Activated T-cell treated with anti-CD3 and anti-CD28 coated beads, Interleukin-2, amount 50 U/mL, for 1 hour (primary cell): ENCODE measurements at places on chromosomes 2 and 18.

GRCh38 chr2:192559587-192559986 is 364.9 kb upstream of the TMEFF2 start:
- no peak for DNase-seq

- no peak for DNase-seq
Measured at GRCh38 chr2:6025391-6025790, 333.2 kb downstream of the SOX11 start.

GRCh38 chr18:36327352-36328316 is 30.1 kb downstream of the FHOD3 start:
- DNase-seq = no peak

DNA sequence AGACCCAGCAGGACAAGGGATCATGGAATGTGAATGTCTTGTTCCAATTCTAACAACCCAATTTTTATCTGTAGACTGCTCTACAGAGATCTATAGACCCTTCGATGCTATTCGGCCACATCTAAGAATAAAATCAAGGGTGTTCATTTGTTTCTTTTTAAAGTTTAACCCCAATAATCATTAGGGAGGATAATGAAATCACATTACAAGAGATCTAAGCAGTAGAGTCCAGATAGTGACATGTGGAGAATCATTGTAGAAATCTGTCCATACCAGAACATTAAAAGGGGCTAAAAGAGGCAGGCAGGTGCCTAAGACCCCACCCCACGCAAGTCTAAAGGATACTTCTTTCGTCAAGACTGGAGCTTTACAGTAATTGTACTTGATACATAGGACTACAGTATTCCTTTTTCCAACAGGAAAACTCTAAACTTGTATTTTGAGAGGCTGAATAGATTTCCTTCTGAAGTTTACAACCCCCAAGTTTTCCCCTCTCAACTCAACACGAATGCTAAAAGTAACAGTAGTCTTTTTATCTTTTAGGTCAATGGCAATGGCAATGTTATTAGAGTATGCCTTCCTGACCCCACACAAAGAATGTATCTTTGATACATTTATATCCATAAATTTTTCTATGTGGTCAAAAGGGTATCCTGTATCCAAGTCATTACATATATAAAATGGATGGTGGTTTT is 183.7 kb downstream of the TCF4 start:
- no peak for DNase-seq

- DNase-seq = no peak
Measured at GRCh38 chr2:199307461-199307860, 150.3 kb downstream of the SATB2 start.

DNA sequence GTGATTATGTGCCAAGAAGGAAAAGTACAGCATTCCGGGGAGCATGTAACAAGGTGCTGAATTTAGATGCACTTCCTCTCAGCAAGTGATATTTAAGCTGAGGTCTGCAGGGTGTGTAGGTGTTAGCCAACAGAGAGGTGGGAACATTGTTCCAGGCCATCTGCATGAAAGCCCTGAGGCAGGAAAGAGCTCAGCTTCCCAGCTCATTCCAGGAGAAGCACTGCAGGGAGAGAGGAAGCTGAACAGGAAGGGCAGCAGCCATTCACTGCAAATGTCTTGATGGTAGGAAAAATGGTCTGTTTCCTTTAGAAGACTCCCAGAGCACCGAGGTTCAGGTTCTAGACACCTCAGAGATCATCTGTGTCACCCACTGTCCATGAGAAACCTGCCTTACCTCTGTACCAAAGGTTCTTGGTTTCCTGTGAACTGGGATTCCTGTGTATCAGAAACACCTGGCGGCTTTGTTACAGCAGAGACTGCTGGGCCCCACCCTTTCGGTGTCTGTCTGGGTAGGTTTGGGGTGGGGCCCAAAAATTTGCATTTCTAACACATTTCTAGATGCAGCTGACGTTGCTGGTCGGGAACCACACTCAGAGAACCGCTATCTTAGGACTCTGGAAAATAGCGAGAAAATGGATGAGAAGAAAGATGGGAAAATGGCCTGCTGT is 84.0 kb downstream of the RTN4 start:
- DNase-seq = no peak

DNA sequence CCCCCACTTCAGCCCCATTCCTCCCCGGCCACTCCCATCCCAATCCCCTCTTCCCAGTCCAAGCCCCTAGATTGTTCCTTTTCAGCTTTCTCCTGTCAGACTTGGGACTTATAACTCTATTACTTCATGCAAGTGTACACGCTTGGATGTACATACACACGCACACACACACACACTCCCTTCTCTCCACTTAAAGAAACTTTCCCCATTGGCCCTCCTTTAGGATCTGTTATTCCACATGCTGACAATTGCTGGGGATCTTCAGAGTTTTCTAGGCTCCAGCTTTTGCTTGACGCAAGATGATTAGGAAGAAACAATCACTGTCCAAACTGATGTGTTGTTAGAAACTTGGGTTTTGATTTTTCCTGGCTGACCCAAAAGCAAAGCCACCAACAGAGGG is 75.4 kb downstream of the CDK15 start:
- DNase-seq = no peak

- no peak for DNase-seq
Measured at GRCh38 chr2:13583609-13584008, 866.9 kb downstream of the TRIB2 start.

- DNase-seq = no peak
Measured at GRCh38 chr2:130288467-130289403, 54.0 kb upstream of the IMP4 start.

DNA sequence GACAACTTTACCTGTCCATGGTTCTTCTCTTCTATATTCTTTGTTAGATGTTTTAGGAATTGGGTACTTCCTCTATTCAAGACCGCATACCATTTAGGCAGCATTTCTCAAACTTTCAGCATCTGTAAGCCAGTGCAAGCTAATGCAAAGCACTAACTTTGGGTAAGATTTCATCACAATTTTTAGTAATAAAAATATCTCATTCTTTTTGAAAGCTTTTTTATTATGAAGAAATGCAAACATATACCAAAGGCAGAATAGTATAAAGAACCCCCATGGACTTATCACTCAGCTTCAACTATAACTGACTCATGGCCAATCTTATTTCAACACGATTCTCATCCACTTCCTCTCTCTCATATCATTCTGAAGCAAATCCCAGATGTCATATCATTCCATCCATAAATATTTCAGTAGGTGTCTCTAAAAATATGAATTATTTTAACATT is 32.9 kb downstream of the INO80C start:
- no peak for DNase-seq

GRCh38 chr2:152067823-152068222 is 31.0 kb downstream of the CACNB4 start:
- no peak for DNase-seq

GRCh38 chr2:42492691-42493467 is 903 bp downstream of the KCNG3 start:
- peak; percentile 56 for DNase-seq

GRCh38 chr2:118846442-118846952 is 951 bp downstream of the EN1 start:
- DNase-seq = no peak

DNA sequence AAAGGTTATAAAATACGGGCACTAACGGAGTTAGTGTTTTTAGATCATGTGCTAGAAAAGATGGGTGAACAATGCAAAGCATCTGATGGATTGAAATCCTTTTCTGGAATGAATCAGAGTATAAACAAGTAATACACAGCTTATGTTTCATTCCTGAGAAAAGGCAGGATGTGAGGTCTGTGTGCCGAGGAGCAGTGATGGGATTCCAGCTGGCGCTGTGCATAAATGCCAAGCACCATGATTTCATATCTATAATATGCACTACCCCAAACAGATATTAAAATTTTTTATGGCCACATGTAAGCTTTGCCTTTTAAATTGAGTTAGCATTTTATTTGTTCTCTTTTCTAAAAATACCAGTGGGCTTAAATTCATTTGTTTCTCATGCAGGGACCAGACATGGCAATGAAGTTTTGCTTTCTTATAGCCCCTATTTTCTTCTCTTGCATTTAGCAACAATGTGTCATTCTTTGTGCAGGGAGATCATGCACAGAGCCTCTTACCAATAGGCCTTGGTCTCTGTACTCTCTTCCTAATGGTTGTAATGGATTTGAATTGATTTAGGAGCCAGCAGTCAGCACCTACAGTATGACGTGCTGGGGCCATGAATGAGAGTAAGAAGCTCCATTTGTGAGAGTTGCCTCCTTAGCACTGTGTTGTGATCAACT is 323.9 kb downstream of the SLC8A1 start:
- no peak for DNase-seq

GRCh38 chr2:72685638-72686213 is 140.1 kb downstream of the EXOC6B start:
- DNase-seq = no peak

GRCh38 chr2:7379799-7380198 is 462.6 kb downstream of the RNF144A start:
- no peak for DNase-seq

GRCh38 chr18:58201733-58202730 is 158.0 kb downstream of the NEDD4L start:
- no peak for DNase-seq

DNA sequence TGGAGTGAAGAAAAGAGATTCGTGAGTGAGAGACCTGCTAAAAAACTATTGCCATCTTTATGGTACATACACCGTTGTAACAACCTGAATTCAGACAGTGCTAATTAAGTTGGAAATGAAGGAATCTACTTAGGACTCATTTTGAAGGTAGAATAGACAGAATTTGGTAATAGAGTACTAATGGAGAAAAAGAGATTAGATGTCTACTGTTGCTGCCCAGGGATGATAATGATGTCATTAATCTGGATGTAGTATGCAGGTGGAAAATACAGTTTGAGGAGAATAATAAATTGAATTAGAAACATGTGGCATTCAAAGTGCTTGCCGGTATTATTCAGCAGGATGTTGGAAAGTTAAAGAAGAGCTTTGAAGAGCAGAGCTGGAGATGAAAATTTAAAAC is 44.7 kb downstream of the DIS3L2 start:
- no peak for DNase-seq

- no peak for DNase-seq
Measured at GRCh38 chr2:10444463-10444862, 3.7 kb downstream of the ODC1 start.

- no peak for DNase-seq
Measured at GRCh38 chr2:191038241-191038725, 24.3 kb upstream of the STAT1 start.

GRCh38 chr2:163611557-163611906 is 124.3 kb downstream of the FIGN start:
- DNase-seq = no peak

GRCh38 chr18:70058916-70059315 is 111.2 kb upstream of the CD226 start:
- no peak for DNase-seq

GRCh38 chr2:234978466-234979203 is 26.8 kb downstream of the SH3BP4 start:
- DNase-seq = no peak

GRCh38 chr2:177489719-177490301 is 97.2 kb downstream of the AGPS start:
- no peak for DNase-seq

- no peak for DNase-seq
Measured at GRCh38 chr2:200655918-200656580, 70.2 kb downstream of the AOX1 start.

GRCh38 chr2:42949125-42949524 is 156.7 kb upstream of the HAAO start:
- DNase-seq = no peak

- DNase-seq = no peak
Measured at GRCh38 chr18:13265911-13266217, 47.3 kb downstream of the LDLRAD4 start.

DNA sequence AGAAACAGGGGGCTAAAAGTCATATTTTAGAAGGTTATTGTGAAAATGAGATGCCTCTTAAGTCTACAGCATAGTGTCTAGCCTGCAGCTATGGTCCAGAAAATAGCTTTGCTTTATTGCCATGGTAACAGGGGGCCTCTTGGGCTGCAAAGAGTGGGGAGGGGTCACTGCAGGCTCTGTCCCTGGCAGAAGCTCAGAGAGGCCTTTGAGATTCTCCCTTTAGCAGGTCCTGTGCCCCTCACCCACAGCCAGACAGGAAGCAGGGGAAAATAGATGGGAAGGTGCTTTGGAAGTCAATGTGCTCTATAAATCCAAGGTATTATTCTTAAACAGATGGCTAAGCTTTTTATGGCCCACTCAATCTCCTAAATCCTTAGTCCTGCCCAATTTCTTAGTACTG is 1021.3 kb upstream of the GYPC start:
- no peak for DNase-seq

GRCh38 chr2:41326851-41327250 is 721.0 kb upstream of the PKDCC start:
- no peak for DNase-seq

GRCh38 chr2:469514-469913 is 181.6 kb upstream of the ALKAL2 start:
- no peak for DNase-seq
